ENCODE measurements at places on chromosomes 7 and 10.

- DNase-seq = no peak
These were observed 396.3 kb downstream of the RPS24 start for GRCh38 chr10:78429984-78430383.

DNA sequence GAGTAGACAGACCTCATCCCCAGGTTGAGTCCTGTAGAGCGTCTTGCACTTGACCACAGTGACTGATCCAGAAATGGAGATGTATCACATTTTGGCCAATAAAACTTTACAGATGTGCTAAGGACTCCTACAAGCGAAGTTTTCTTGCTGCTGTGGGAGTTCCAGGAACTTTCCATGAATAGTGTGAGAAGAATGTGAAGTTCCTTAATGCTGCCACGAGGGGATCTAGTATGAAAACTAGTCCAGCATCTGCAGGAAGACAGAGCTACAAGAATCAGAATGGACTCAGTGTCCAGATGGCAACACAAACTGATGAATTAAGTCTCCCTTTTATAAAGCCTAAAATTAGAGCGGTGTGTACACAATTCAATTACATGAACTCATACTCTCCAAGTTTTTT, 14.8 kb upstream of the LSM8 start:
- DNase-seq = no peak

GRCh38 chr10:96325719-96326373, 21.6 kb downstream of the DNTT start:
- no peak for DNase-seq

GRCh38 chr10:29804025-29804852, 169.5 kb upstream of the SVIL start:
- DNase-seq = peak; percentile 96

GRCh38 chr10:48195803-48196202, 78.7 kb downstream of the FRMPD2 start:
- no peak for DNase-seq
